Substantia nigra (tissue), 51 donors: ENCODE measurements at places on chromosomes 11 and 22.

GRCh38 chr22:22926370-22927195 is 39.0 kb downstream of the IGLL5 start:
- DNase-seq: no peak

- no peak for DNase-seq
Measured at GRCh38 chr11:129849447-129850130, 33.9 kb downstream of the TMEM45B start.

- no peak for DNase-seq
Measured at GRCh38 chr11:40716344-40717130, 742.9 kb downstream of the LRRC4C start.

GRCh38 chr11:3616721-3617460 is 24.9 kb downstream of the ART5 start:
- no peak for DNase-seq

GRCh38 chr11:57248780-57249383 is 11.8 kb upstream of the APLNR start:
- DNase-seq: peak; percentile 33

GRCh38 chr11:125272092-125272491 is 107.5 kb downstream of the PKNOX2 start:
- no peak for DNase-seq

DNA sequence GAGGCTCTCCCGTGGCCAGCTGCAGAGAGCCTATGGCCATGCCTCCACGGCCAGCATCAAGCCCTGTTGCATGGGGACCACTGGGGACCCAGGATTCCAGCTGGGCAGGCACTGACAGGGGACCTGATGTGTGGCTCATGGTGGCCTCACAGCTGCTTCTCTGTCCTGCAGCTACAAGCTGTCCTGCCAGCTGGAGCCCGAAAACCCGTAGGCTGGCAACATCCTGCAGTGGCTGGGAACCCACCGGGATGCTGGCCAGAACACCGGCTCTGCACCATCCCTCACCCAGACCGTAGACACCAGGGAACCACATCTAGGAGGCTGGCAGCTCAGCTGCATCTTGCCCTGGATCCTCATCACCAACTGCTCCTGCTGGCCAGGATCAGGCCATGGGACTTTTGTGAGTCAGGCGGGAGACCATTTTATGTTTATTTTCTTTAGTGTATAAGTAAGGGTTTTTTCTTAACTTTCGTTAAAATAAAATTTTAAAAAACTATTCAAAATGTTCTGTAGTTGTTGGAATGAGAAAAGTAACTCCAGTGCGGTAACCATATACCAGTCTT is 7.9 kb downstream of the RGL4 start:
- no peak for DNase-seq

DNA sequence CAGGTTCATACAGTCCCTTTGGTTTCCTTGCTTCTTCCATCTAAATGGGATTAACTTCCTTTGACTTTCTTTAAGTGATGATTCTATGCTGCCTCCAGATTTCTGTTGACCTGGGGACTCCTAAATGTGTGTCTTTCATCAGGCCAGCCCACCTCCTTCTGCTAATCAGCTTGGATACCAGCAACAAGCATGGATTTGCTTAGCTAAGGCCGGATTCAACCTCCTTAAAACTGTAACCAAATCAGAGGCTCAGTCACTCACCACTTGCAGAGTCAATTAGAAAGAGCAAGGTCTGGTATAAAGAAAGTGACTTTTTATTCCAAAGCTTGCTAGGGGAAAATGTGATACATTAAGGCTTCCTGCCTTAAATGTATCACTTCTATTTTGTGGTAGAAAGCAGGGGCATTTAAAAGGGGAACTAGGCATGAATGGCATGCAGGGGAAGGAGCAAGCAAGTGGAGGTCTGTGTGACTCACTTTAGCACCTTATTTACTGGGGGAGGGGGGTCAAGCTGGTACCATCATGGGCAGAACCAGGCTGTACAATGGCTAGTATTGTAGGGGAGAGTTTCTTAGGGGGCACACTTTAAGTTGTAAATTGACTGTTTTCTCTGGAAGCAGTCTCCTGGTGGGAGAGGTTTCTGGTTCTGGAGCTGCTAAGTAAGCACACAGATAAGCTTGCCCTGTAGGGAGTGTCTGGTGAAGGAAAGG is 239.0 kb upstream of the PDGFD start:
- DNase-seq: no peak

- no peak for DNase-seq
Measured at GRCh38 chr22:48896766-48897644, 930.7 kb downstream of the BRD1 start.

- peak; percentile 42 for DNase-seq
Measured at GRCh38 chr11:67584205-67584880, 731 bp downstream of the GSTP1 start.
